ENCODE measurements at places on chromosomes 4 and X.

DNA sequence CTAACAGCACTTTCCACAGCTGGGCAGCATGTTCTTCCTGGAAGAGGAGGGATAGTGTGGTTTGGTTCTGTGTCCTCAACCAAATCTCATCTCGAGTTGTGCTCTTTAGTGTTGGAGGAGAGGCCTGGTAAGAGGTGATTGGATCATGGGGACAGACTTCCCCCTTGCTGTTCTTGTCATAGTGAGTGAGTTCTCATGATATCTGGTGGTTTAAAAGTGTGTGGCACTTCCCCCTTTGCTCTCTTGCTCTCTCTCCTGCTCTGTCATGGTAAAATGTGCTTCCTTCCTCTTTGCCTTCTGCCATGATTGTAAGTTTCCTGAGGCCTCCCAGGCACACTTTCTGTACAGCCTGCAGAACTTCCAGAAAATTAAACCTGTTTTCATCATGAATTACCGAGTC, 133.7 kb upstream of the NDP start:
- no peak for DNase-seq

- no peak for DNase-seq
These were observed 88.6 kb downstream of the SHROOM3 start for GRCh38 chr4:76523593-76523992.

DNA sequence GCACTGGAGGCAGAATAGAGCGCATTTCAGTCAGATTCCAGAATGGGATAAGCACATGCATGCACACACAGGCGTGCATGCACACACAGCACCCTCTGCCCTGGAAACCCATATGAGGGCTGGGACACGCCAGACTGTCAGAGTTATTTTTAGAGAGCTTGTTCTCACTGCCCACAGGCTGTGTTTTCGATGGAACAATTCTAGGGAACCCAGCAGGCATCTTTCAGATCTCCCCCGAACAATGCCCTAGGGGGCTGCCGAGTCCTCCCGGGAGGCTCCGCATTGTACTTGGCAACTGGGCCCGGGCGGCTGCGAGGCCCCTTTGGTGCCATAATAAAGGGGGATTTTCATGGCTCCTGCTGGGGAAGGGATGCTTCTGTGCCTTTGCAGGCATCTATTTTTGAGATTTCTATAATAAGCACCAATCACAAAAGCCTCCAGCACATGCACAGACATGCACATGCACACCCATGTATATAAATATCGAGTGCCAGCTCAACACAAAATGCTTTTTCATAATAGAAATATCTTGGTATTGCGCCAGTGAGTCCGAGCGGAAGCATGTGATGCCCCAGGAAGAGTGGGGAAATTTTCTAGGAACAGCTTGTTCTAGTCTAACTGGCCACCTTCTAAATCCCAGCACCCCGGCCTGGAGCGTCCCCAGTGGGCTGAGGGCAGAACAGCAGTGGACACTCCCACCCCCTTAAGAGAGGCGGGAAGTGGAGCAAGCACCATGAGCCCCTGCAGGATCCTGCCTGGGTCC, 88.5 kb downstream of the PHKA2 start:
- DNase-seq: no peak

DNA sequence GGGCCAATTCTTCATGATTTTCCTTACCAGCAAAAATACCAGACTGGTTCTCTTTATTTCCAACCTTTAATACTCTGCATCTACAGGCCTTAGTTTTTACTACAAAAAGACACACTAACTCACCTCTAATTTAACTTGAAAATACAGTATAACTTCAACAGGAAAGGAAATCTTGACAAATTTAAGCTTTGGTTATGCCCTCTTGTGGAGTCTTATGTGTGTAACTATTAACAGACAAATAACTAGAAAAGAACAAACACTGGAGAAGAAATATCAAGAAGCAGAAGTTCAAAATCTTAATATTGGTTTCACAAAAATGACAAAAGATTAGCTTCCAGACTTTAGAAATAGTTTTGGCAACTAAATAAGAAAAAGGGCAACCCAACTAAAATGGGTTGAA, 33.0 kb downstream of the PPA2 start:
- no peak for DNase-seq

- no peak for DNase-seq
These were observed 2.4 kb upstream of the PKD2 start for GRCh38 chr4:88005076-88005475.

GRCh38 chrX:118726887-118727685, at the start of gene IL13RA1:
IL13RA1 (plus strand) TSS chrX:118727606; CDS start chrX:118727639, 33 bp downstream.
- peak; percentile 79 for DNase-seq

DNA sequence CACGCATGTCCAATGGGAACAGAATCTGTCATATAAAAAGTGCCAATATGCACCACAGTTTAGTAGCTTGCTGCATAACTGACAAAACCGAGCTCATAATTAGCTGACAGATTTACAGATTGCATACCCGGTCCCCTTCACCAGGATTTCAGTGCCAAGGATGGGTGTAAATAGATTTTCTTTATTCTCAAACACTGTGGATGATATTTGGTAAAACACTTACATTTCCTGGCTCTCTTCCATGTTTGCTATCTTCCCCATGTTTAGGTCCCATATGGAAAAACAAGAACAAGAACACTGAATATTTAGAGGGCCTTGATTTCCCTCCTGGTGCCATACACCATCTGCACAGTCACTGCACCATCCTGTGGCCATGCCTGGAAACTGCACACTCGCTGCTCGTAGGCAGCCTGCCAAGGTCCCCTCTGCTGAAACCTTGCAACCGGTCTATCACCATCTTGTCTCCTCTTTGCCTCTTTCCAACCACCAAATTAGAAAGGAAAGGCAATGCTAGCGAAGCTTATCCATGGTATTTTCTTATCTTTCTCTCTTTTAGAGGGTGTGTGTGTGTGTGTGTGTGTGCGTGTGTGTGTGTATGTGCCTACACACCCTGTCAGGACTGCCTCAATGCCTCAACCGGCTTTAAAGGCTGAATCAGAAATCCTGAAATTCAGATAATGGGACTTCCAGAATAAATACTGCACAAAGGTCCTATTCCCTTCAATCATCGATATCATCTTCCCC, 124.2 kb upstream of the MBNL3 start:
- no peak for DNase-seq

GRCh38 chr4:42150653-42151567, 1.5 kb downstream of the BEND4 start:
- DNase-seq: peak; percentile 26
